ENCODE measurements at places on chromosomes 5 and 9. TPM values are rescaled to one million over a fixed set of nuclear protein-coding genes. Genes with fewer than 3 reads are reported as not detected.
A peak's percentile ranks its signal among the peaks of the same experiment; 100 is the strongest.

The COL23A1 gene
- total RNA-seq = 4.3 TPM

GRCh38 chr5:170397059-170397458, 7.9 kb upstream of the KCNMB1 start:
- DNase-seq = no peak

The PRDM9 gene
- total RNA-seq = not detected

DNA sequence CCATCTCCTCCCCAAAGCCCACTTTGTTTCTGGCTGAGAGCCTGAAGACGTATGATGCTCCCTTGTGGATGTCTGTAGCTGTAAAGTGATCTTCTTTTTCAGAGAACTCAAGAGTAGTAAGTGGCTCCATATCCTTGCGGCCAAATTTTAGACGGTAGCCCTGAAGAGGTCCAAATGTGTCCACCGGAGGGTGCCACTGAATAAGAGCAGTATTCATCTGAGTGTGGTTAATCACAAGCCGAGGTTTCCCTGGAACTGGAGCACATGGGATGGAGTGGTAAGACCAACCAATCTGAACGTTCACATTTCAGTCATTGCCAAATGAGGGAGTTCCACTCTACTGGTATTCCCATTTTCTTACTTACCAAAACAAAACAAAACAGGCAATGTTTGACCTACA, 686.5 kb upstream of the DMAC1 start:
- peak; percentile 32 for DNase-seq

DNA sequence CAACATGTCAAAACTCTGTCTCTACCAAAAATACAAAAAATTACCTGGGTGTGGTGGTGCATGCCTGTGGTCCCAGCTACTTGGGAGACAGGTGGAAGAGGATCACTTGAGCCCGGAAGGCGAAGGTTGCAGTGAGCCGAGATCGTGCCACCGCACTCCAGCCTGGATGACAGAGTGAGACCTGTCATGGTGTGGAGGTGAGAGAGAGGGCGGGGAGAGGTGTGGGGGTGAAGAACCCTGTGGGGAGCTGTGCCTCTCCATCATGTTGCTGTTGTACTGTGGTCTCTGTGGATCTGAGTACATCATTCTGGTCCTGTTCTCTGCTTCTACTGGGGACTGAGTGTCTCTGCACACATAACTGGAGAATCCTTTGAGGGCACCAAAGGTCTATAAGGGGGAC, 11.3 kb upstream of the SLC34A1 start:
- no peak for DNase-seq

The ORM2 gene
- not detected for total RNA-seq

DNA sequence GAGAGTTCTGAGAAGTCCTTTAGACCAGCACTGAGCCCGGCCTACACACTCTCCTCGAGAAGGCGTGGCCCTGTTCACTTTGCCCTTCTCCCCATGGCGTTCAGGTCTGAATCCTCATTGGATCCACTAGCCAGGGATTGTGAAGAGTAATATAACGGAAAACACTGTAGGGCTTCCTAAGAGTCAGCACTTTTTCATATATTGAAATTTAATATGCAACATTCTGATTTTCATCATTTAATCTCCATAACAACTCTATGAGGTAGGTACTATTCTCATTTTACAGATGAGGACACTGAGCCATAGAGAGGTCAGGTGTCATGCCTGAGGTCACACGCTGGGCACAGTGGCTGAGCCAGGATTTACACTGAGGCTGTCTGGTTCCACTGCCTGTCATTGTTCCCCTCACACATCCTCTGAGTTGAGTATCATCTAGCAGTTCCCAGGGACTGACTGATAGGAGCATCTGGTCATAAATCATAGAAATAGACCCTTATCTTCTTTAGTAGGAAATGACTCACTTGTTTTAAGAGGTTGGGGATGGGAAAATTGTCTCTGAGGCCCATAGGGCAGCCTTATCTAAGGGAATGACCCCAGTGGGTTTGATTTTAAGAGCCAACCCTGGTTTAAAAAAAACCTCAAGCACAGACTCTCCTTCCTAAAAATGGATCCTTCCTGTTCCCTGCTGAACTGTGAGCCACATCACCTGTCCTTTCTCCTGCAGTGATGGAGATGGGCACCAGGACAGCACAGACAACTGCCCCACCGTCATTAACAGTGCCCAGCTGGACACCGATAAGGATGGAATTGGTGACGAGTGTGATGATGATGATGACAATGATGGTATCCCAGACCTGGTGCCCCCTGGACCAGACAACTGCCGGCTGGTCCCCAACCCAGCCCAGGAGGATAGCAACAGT, 41.2 kb downstream of the THBS4 start:
- no peak for DNase-seq

DNA sequence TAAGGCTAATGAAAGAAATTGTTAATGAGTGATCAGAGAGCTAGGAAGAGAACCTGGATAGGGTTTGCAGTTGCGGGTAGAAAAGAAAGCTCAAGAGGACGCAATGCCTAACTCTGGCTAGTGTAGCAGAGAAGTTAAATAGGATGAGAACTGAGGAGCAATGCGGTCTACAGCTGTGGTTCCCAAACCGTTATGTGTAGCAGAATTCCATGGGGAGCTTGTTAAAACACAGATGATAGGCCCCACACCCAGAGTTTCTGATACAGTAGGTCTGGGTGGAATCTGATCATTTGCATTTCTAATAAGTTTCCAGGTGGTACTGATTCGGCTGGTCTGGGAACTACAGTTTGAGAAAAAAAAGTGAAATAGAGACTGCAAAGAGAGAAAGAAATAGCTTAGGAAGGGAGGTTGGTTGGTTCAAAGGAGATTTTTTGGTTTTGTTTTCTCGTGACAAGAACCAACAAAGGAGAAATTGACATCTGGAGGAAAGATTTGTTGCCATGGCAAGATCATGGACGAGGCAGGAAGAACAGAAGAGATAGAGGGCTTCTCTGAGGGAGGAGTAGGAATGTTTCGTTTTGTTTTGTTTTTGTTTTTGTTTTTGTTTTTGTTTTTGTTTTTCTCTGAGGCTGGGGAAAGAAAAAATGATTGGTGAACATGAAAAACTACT, 276.1 kb downstream of the ARRDC3 start:
- DNase-seq = peak; percentile 77

- DNase-seq = no peak
These were observed 65.3 kb upstream of the RUSC2 start for GRCh38 chr9:35424356-35425352.

- no peak for DNase-seq
These were observed 245.3 kb downstream of the ENC1 start for GRCh38 chr5:74394916-74395880.

The TRIM52 gene
- total RNA-seq = 8.3 TPM

The LECT2 gene
- total RNA-seq = not detected

The ANXA1 gene
- 161 TPM for total RNA-seq

GRCh38 chr9:93045521-93045920, 13.0 kb upstream of the SUSD3 start:
- no peak for DNase-seq

- DNase-seq = no peak
These were observed 102.3 kb upstream of the GRIN3A start for GRCh38 chr9:101840694-101841188.

- no peak for DNase-seq
These were observed 44.1 kb downstream of the SPARC start for GRCh38 chr5:151642472-151643140.

The CTXN3 gene
- total RNA-seq = 2.8 TPM

GRCh38 chr5:62182802-62183201, 123.2 kb upstream of the KIF2A start:
- DNase-seq = no peak

- peak; percentile 11 for DNase-seq
These were observed 91.1 kb upstream of the RNF180 start for GRCh38 chr5:64074533-64074932.

- DNase-seq = no peak
These were observed 230.3 kb downstream of the CRB2 start for GRCh38 chr9:123586275-123586674.

- DNase-seq = no peak
These were observed 27.0 kb downstream of the GNAQ start for GRCh38 chr9:78004478-78005229.

All from muscle of leg (tissue), 16 donors.